ENCODE measurements at places on chromosomes 4 and X.

DNA sequence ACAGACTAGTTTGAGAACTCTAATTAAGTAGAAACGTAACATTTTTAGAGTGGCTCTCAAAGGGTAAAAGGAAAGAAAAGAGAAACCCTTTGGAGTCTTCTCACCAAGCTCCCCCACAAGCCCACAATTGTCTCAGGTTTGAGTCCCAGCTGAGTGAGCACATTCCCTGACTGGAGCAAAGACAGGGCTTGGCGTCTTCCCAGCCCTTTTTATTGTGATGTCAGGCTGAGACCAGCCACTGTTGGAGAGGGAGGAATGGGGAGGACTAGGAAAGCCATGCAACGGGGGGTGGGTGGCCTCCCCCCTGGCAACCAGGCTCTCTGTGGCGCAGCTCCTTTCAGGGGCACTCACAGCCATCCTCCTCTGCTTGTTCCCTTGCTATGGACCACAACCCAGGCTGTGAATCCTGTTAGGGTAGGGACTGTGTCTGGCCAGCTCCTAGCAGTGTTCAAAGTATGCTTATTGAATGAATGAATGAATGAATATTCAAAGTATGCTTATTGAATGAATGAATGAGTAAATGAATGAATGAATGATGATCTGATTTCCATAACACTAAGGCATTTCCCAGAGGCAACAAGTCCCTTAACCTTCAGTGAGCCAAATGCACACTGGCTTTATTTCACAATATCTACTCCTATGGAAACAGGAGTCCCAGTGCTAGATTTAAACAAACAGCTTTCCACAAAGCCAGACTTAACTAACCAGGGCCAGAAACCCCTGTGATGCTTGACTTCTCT is 413.3 kb downstream of the MID1IP1 start:
- no peak for DNase-seq

DNA sequence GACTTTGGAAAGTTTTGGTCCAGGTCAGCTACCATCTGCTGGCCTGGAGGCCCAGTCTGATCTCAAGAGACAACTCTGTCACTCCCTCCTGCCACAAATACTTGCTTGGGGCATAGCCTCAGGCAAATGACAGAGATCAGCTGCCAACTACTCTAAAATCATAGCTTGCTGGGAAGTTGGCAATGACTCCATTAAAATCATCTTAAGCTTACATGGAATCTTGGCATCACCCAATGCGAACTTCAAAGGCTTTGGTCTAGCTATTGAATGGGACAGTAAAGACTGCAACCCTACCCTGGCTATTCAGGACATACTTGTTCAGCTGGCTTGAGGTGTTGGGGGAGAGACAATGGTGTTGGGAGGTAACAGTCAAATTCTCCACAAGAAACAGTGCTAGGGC is 7.0 kb upstream of the USO1 start:
- no peak for DNase-seq

GRCh38 chr4:175633310-175633709 is 178.8 kb downstream of the GPM6A start:
- DNase-seq, result no peak

DNA sequence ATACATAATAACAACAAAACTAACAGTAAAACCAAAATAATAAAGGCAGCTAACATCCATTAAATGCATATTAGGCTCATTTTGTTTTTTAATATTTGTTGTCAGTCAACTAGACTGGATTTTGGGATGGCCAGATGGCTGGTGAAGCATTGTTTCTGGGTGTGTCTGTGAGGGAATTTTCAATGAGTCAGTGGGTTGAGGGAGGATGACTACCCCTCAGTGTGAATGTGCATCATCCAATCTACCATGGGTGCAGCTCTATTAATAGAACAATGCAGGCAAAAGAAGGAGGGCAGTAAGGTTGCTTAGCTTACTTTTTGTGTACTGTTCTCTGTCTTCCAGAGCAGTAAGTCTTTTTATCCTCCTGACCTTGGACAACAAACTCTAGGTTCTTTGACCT is 484.2 kb upstream of the HS3ST1 start:
- DNase-seq, result no peak

DNA sequence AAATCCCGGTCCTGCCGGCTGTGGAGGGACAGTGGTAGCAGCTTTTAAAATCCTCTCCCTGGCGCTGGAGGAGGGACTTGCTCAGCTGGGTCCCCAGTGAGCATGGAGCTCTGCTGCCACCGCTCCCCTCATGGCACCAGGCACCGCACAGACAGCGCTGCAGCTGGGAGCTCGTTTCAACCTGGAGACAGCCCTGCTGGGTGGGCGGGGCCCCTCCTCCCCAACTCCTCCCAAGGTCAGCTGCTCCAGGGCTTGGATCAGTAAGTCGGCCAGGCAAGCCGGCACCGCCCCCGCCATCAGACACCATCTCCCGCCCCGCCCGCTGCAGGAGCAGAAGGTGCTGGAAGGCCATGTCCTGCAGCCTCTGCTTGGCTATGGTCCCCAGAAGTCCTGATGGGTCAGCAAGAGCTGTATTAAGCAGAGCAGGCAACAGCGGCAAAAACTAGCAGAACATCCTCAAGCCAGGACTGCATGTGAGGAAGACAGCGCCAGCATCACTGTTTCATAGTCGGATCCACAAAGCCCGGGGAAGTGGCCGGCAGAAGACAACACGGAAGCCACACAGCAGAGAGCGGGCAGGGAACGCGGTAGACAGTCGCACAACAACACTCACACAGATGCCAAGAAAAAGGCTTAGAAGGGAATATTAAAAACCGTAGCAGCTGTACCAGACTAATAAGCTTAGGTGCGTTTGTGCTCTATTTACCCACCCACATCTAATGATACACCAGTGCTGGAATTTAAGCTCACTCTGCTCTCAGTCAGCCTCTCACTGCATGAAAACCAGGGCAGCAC is 16.2 kb downstream of the ZFYVE28 start:
- no peak for DNase-seq

- no peak for DNase-seq
Measured at GRCh38 chrX:3166670-3167455, 125.6 kb downstream of the ARSF start.

GRCh38 chr4:181523973-181524372 is 719.2 kb upstream of the TENM3 start:
- no peak for DNase-seq

DNA sequence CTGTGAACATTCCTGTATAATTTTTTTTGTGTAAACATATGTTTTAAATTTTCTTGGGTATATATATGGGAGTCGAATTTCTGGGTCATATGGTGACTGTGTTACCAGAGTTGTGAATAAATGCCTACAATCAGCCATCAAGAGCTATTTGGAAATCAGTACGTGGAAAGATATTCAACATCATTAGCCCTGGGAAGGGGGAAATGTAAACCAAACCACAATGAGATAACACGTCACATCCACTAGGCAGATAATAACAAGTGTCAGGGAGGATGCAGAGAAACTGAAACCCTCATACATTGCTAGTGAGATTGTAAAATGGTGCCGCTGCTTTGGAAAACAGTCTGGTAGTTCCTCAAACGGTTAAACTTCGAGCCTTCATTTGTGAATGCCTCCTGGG is 43.9 kb downstream of the LUZP4 start:
- DNase-seq, result no peak

DNA sequence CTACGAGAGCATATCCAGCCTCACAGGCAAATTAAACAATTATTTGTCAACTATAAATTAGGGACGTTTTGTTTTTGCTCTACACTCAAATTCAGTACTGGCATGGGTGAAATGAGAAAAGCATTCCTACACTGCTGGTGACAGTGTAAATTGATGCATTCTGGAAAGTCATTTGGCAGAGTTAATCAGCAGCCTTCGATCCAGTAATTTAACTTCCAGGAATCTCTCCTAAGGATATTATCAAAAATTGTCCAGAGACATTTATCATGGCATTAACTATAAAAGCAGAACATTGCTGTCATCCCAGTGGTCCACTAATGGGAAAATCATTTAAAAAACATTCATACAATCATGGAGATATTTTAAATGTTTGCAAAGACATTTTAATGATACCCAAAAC is 67.5 kb upstream of the MMAA start:
- no peak for DNase-seq

DNA sequence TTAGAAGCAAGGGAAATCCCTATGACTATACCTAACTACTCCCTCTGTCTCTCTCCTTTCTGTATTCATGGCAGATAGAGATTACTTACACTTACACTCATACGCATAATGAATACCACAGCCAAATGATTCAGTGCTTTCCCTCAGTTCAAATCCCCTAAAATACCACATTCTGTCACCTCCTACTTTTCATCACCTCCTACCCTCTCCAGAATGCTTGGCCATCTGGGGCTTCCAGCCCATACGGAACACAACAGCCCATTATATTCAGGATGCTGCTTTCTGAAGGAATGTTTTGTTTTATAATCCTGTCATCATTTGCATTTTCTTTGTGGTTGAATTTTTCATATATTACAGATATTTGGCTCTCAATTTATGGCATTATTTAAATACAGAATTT is 361.6 kb downstream of the GRIA2 start:
- no peak for DNase-seq

DNA sequence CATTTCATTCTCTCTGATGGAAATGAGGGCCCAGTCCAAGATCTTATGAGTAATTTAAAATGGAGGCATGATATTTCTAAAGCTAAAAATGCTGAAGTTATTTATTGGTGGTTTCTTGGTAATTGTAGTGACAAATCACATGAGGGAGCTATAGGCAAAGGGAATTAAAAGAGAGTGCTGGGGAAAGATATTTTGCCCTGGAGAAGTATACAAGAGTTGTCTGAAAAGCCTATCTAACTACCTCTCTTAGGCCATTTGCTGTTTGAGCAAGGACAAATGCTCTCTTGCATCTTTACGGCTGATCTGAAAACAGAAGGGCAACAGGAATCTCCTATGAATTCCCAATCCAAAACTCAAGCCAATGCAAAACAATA is 89.4 kb downstream of the FMR1NB start:
- no peak for DNase-seq

- peak; percentile 13 for DNase-seq
Measured at GRCh38 chr4:119209077-119209476, 3.4 kb upstream of the USP53 start.

DNA sequence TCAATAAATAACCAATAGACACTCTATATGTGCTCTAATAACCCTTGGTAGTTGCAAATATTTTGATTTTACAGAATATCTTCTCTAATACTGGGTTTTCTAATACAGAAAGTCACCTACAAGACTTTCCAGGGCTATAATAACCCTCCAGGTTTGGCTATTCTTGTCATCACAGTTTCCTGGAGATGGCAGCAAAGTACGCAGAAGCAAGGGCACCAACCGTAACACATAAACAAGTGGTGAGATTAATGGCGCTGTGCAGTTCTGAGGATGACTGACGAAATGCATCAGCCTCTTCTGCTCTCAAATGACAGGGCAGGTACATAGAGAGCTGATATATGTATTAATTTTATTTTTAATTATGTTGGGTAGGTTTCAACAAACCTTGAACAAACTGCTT is 122.4 kb downstream of the C4orf33 start:
- DNase-seq, result no peak

DNA sequence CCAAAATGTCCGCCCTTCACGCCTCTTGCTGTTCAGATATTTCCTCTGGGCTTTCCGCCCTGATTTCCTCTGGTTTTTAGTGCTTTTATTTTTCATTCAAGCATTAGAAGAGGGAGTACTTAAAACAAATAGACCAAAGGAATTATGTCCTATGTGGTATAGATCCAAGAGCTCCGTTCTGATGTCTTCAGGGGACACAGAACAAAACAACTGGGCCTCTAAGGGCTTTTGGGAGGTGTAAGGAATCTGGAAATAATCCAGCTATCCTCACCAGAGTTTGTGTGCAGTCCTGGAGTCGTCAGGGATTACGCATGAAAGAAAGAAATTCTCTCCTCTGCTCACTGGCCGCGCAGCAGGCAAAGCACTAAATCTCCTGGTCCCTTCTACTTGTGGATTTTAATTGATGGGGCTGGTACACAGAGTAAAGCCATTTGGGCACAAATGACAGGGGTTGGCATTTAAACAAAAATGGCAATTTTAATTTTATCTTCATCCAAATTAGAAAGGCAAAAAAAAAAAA is 999.2 kb downstream of the ADGRL3 start:
- DNase-seq, result no peak

DNA sequence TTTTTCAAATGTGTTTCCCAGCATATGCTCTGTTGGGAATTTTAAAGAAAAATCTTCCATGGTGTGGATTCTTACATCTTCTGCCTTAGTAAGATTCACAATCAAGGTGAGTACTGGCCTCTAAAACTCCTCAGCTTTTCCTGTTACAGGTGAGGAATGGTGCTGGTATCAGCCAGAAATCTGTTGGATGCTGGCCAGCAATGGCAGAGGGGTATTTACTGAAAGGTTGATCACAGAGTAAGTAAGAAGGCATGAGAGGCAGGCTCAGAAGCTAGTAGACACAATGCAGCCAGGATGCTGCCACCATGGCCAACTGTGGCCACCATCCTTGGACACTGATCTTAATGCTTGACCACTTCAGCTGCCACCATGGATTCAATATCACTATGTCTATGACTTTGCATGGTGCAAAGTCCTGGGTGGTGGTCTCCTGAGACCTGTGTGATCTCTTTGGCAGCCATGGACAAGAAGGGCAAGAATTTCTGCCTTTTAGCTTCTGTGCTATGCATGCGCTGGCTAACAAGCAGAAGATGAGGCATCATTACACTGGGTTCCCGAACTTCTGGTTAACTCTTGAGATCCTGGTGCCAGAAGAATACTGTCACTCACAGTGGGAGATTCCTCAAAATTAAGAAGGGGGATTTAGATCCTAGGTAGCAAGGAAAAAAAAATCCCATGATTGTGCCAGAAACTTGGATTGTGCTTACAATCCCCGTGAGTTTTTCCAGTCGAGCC is 60.2 kb downstream of the CHRNA9 start:
- DNase-seq, result no peak

DNA sequence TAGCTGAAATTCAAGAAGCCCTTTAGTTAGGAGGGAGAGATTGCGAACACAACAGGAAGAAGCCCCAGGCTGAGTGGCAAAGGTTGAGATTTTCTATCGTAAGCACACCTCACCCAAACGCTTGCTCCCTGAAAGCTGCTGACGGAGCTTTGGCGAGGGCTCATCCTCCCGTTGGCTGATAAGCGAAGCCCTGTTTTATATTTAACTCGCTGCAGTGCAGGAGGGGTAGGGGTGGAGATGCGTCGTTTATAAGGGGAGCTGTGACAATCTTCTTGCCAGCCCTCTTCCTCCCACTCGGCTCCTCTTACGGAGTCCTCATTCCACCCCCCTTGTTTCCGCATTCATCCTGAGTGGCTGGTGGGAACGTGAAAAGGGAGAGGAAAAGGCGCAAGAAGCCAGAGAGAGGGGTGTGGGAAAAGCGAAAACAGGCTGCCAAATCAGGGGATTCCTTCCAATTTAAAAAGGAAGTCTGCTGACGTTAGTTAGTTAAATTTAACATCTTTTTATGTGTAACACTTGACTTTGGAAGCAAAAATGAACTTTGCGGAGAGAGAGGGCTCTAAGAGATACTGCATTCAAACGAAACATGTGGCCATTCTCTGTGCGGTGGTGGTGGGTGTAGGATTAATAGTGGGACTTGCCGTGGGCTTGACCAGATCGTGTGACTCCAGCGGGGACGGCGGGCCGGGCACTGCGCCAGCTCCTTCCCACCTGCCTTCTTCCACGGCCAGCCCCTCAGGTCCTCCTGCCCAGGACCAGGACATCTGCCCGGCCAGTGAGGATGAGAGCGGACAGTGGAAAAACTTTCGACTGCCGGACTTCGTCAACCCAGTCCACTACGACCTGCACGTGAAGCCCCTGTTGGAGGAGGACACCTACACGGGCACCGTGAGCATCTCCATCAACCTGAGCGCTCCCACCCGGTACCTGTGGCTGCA is at the start of gene ENPEP:
TSS of gene ENPEP (plus strand) at position 275 of the 938 bp plus-strand sequence. CDS start at position 535, 260 bp downstream.
- no peak for DNase-seq

- no peak for DNase-seq
Measured at GRCh38 chrX:20251691-20252090, 15.0 kb downstream of the RPS6KA3 start.
